ENCODE measurements at places on chromosomes 1 and 21.

DNA sequence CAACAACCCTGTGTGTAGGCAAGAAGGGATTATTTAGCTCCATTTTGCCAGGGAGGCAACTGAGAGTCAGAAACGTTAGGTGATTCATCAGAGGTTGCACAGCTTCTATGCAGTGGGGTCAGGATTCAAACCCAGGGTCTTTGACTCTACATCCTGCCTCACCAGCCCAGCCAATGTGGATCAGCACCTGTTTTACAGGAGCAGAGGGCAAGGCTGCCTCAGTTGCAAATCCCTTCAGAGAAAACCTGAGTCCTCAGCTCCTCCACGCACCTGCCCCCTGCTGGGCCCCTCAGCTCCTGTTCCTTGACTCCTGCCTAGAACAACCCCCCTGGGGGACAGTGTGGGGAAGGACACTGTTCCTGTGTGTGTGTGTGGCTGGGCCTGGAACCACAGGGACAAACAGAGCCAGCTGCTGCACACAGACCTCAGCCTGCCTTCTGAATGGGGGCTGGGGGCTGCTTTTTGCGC is 61.6 kb downstream of the LRRN2 start:
- no peak for DNase-seq

DNA sequence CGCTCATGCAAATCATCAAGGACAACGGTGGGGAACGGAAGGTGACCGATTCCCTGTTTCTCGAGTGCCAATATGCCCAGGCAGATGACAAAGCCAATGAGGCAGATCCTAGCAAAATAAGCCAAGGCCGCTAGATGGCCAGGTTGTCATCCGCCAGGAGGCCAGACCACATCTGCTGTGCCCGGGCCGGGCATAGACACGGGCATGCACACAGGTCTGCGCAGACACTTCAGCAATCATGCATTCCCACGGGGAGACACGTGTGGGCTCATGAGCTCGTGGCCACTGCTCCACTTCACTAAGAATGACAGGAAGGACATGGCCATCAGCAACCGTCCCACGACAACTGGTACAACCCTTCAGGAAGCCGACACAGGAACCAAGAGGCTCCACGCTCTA is 23.4 kb downstream of the WDR4 start:
- DNase-seq = no peak

GRCh38 chr21:36908260-36908908 is 58.1 kb downstream of the HLCS start:
- DNase-seq = no peak

DNA sequence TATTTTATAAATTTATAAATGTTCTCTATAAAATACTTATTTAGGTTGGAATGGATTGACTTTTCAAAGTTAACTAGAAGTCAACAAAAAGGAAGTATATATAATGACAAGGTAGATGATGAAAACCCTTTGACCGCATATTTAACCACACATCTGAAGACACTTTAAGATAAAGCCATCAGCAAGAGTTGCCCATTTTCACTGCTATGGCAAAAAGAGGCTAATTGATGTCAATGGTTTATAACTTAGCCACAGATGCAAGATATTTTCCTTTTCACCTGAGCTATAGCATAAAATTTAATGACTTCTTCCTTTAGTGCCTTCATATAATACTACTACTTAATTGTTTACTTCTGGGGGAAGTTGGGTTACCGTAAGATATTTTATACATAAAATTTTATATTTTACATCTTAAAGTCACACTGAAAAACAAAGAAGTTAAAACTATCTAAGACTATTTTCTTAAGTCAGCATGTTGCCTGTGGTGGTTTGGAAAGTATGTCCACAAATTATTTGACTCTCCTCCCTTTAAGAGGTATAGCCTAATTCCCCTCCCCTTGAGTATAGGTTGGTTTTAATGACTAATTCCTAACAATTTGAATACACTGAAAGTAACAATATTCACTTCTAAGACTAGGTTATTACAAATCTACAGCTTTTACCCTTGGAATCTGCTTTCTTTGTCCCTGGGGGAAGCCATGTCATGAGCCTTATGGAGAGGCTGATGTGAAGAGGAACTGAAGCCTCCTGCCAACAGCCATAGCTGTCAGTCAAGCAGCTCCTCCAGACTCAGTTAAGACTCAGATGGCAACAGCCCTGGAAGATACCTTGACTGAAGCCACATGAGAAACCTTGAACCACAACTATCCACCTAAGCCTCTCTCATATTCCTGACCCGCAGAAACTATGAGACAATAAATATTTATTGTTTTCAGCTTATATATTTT is 40.3 kb upstream of the LRRC8B start:
- no peak for DNase-seq

GRCh38 chr1:108972951-108973350 is 9.7 kb upstream of the CLCC1 start:
- no peak for DNase-seq

- no peak for DNase-seq
These were observed 29.6 kb downstream of the RGL1 start for GRCh38 chr1:183834568-183834967.

- peak; percentile 50 for DNase-seq
These were observed 407.9 kb upstream of the PKN2 start for GRCh38 chr1:88276163-88276562.

GRCh38 chr1:204435872-204436271 is 24.3 kb upstream of the PPP1R15B start:
- no peak for DNase-seq

DNA sequence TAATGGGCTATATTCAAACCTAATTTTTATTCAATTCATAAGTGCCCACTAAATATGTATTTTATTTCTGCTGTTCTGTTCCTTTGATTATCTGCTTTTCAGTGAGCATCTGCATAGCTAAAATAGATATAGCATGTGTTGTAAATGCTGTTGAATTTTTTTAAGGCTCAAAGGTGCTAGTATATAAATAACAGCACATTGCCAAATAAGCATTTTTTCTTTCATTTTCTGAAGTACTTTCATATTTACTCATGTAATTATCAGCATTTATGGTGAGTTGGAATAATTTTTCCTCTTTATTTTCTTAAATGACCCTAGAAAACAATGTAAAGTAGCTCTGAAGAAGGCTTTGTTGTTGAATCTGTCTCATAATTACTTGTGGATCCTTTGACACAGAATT is 69.6 kb upstream of the B3GALT2 start:
- DNase-seq = no peak

GRCh38 chr1:168386949-168387586 is 106.4 kb downstream of the TBX19 start:
- no peak for DNase-seq

- DNase-seq = no peak
These were observed 18.9 kb downstream of the SDE2 start for GRCh38 chr1:225980005-225980836.

GRCh38 chr1:107010582-107010981 is 45.9 kb upstream of the PRMT6 start:
- no peak for DNase-seq

All from fibroblast of skin of left biceps (primary cell).